Renal cortical epithelial cell (primary cell): ENCODE measurements at places on chromosomes 3 and 15. TPM values are rescaled to one million over a fixed set of nuclear protein-coding genes. Genes with fewer than 3 reads are reported as not detected.

The TRPM1 gene
- not detected in 2 replicates for total RNA-seq

The PLSCR5 gene
- not detected in 2 replicates for total RNA-seq

The CACNA1D gene
- 0.52 and 1.5 TPM in 2 replicates for total RNA-seq

The MBD4 gene
- total RNA-seq, result 20.8 and 34.7 TPM in 2 replicates

The CCDC39 gene
- total RNA-seq, result under 0.01 and 0.10 TPM in 2 replicates

The ZDHHC23 gene
- total RNA-seq, result 6.6 and 14.6 TPM in 2 replicates

The CLDN16 gene
- 30.2 and 41.8 TPM in 2 replicates for total RNA-seq

The SKOR1 gene
- total RNA-seq, result 0.10 TPM in 1 of 2 replicates, not detected in the other

The TMEM212 gene
- not detected in 2 replicates for total RNA-seq

The ATP13A4 gene
- total RNA-seq, result 0.15 TPM in 1 of 2 replicates, not detected in the other

The PP2D1 gene
- not detected in 2 replicates for total RNA-seq

The ADGRG7 gene
- total RNA-seq, result 0.05 and 0.35 TPM in 2 replicates

The KCNMB2 gene
- total RNA-seq, result not detected in 2 replicates

The ELL3 gene
- 5.9 and 11.6 TPM in 2 replicates for total RNA-seq

The ADAMTS9 gene
- 123 and 229 TPM in 2 replicates for total RNA-seq

The WDR93 gene
- total RNA-seq, result 0.69 and 1.2 TPM in 2 replicates

The DLL4 gene
- 0.15 and 0.17 TPM in 2 replicates for total RNA-seq

The PLA2G4D gene
- not detected in 2 replicates for total RNA-seq

The ITIH4 gene
- 1.9 TPM in 1 of 2 replicates, not detected in the other for total RNA-seq

The CKMT1B gene
- 0.10 and 1.9 TPM in 2 replicates for total RNA-seq

The SI gene
- total RNA-seq, result not detected in 2 replicates

The HIGD2B gene
- 0.15 TPM in 1 of 2 replicates, not detected in the other for total RNA-seq

The ISG20 gene
- 2.1 and 9.4 TPM in 2 replicates for total RNA-seq

The GPR149 gene
- total RNA-seq, result not detected in 2 replicates

The WDR53 gene
- total RNA-seq, result 5.2 and 7.4 TPM in 2 replicates

The FAM81A gene
- 0.52 and 1.4 TPM in 2 replicates for total RNA-seq

The ACOX2 gene
- 0.75 TPM in 1 of 2 replicates, not detected in the other for total RNA-seq

The C3orf52 gene
- total RNA-seq, result 33.1 and 68.9 TPM in 2 replicates

The QARS1 gene
- 316 and 381 TPM in 2 replicates for total RNA-seq

The ATOSA gene
- total RNA-seq, result 10.2 and 51.5 TPM in 2 replicates

The C2CD4A gene
- total RNA-seq, result under 0.01 and 11.7 TPM in 2 replicates

The CYP19A1 gene
- not detected in 2 replicates for total RNA-seq

The CASR gene
- total RNA-seq, result 3.2 TPM in 1 of 2 replicates, not detected in the other

The HDC gene
- total RNA-seq, result not detected in 2 replicates

The FANCD2OS gene
- total RNA-seq, result not detected in 2 replicates

The CHDH gene
- total RNA-seq, result 4.9 and 5.2 TPM in 2 replicates

The LRRC31 gene
- 1.2 and 1.8 TPM in 2 replicates for total RNA-seq

The ECE2 gene
- not detected in 2 replicates for total RNA-seq

The ZNF860 gene
- total RNA-seq, result 3.3 and 8.6 TPM in 2 replicates

The C3orf18 gene
- 7.3 and 11.1 TPM in 2 replicates for total RNA-seq

The ANKRD34C gene
- total RNA-seq, result not detected in 2 replicates

The MCTP2 gene
- total RNA-seq, result 14.8 and 26.6 TPM in 2 replicates

The LRRN1 gene
- total RNA-seq, result 1.6 and 3.3 TPM in 2 replicates

The KIF7 gene
- 1.4 and 4.1 TPM in 2 replicates for total RNA-seq

The GP9 gene
- total RNA-seq, result not detected in 2 replicates

The TNNC1 gene
- total RNA-seq, result 0.30 and 1.2 TPM in 2 replicates

The DNASE1L3 gene
- total RNA-seq, result not detected in 2 replicates

The SLC12A8 gene
- 18.7 and 28.3 TPM in 2 replicates for total RNA-seq

The SLCO2A1 gene
- 0.69 and 1.0 TPM in 2 replicates for total RNA-seq

The GPR176 gene
- total RNA-seq, result 48.8 and 97.2 TPM in 2 replicates

The PPARG gene
- total RNA-seq, result 11.1 and 11.3 TPM in 2 replicates

The MAGI1 gene
- total RNA-seq, result 4.9 and 30.5 TPM in 2 replicates

The GP5 gene
- under 0.01 and 0.10 TPM in 2 replicates for total RNA-seq

The ARGFX gene
- total RNA-seq, result not detected in 2 replicates

The NEDD4 gene
- total RNA-seq, result 26.6 and 52.3 TPM in 2 replicates

The SLC2A2 gene
- total RNA-seq, result 0.35 and 13.0 TPM in 2 replicates

The GOLGA6D gene
- not detected in 2 replicates for total RNA-seq

The THAP10 gene
- total RNA-seq, result 1.0 and 2.4 TPM in 2 replicates

The GOLGA8M gene
- total RNA-seq, result 0.89 TPM in 1 of 2 replicates, not detected in the other

The LTF gene
- 1.7 and 299 TPM in 2 replicates for total RNA-seq
